HFFc6 (cell line): ENCODE measurements at places on chromosomes 5 and 9. TPM values are rescaled to one million over a fixed set of nuclear protein-coding genes. Genes with fewer than 3 reads are reported as not detected.

The AQP7 gene
- not detected in 3 replicates for total RNA-seq

The C9orf50 gene
- total RNA-seq: not detected in 2 replicates

The SLCO4C1 gene
- total RNA-seq: not detected in 2 replicates

The ANKH gene
- total RNA-seq: 30.6 and 32.6 TPM in 2 replicates
